H9 (cell line): ENCODE measurements at places on chromosomes 5 and 9. TPM values are rescaled to one million over a fixed set of nuclear protein-coding genes. Genes with fewer than 3 reads are reported as not detected.

- peak; percentile 12 for DNase-seq
These were observed 55.0 kb downstream of the IPPK start for GRCh38 chr9:92614763-92615461.

GRCh38 chr9:79660615-79661014, 88.8 kb downstream of the TLE4 start:
- no peak for DNase-seq

DNA sequence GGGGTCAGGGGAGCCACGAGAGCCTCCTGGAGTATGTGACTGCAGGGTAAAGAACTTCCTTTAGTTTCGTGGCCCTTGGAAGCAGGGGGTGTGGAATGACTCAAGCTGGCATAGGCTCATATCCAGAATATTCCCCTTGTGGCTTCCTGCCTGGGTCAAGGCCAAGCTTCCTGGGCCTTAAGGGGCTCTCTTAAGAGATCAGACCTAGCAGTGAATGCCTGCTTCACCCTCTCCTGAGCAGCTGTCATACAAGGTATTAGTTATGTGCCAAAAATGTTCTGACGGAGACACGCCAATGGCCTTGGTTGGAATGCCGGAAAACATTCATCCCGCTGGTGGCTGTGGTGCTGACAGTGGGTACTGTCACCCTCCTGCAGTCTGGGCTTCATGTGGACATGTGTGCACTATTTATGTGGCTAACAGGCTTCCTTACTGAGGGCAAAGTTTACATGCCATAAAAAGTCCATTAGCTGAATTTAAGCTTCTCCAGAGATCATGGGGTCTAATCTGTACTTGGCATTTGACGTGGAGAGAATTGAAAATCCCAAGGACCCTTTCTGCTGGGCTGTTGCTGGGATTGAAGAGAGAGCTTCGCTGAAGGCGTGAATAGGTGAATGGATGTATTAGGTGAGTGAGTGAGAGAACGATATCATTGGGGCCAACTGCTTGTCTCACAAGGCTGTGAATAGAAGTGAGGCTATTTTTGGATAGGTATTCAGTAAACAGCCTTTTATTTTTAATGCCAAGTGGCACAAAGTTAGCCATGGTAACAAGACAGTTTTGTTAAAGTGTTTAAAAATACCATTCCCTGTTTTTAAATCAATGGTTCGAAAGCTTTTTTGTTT, 156.8 kb downstream of the MACROH2A1 start:
- peak; percentile 10 for DNase-seq

GRCh38 chr5:134920848-134921575, 16.1 kb downstream of the PCBD2 start:
- no peak for DNase-seq

GRCh38 chr9:73162987-73163768, 11.5 kb downstream of the ANXA1 start:
- DNase-seq = no peak

Gene CTNND2
- total RNA-seq = 7.0 and 8.2 TPM in 2 replicates

DNA sequence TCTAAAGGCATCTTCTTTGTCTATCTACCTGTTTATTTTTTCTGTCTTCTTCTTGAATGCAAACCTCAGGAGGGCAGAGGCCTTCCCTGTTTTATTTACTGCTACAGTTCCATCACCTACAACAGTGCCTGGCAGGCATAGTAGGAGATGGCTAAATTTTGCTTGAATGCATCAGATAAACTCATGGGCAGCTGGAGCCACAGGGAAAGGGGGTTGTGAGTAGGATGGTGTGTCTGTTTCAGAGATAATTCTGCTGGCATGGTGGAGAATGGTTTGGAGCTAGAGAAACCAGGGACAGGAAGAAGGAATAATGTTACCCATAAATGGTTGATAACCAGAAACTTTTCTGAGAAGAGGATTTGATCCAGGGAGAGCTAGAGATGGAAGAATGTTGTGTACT, 189.8 kb upstream of the BRINP1 start:
- DNase-seq = no peak

Gene RXRA
- total RNA-seq = 29.9 and 30.1 TPM in 2 replicates

GRCh38 chr5:153629027-153629895, 138.8 kb downstream of the GRIA1 start:
- DNase-seq = peak; percentile 75

- no peak for DNase-seq
These were observed 86.7 kb downstream of the STK32A start for GRCh38 chr5:147321569-147321968.

Gene PCDHB13
- 1.5 and 1.7 TPM in 2 replicates for total RNA-seq

DNA sequence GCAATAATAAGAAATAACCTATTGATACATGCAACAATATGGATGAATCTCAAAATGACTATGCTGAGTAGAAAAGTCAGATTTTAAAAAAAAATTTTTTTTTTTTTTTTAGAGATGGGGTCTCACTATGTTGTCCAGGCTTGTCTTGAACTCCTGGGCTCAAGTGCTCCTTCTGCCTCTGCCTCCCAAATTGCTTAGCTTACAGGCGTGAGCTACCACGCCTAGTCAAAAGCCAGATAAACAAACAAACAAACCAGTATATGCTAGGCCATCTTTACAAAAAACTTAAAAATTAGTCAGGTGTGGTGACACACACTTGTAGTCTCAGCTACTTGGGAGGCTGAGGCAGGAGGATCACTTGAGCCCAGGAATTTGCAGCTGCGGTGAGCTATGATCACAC, 79.0 kb downstream of the MED27 start:
- no peak for DNase-seq

Gene AGXT2
- total RNA-seq = not detected in 2 replicates

Gene LPCAT1
- 222 and 231 TPM in 2 replicates for total RNA-seq

DNA sequence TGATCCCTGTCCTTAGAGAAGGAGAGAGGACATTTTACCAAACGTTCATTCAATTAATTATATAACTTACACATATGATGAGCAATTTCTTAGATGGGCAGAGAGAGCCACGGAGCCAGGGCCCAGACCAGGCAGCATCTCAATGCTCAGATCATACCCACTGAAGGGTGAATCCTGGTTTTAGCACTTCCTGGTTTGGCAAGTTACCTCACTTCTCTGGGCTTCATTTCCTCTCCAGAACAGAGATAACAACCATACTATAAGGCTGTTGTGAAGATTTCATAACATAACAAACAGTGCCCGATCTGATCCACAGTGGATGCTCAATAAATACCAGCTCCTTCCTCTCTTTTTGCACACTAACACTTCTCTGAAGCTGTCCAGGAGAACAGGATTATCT, 271.1 kb downstream of the DENND1A start:
- DNase-seq = no peak

Gene IL7R
- not detected in 2 replicates for total RNA-seq

Gene SH3RF2
- 0.66 and 0.88 TPM in 2 replicates for total RNA-seq

GRCh38 chr5:126780165-126780827, 3.4 kb downstream of the LMNB1 start:
- peak; percentile 39 for DNase-seq

DNA sequence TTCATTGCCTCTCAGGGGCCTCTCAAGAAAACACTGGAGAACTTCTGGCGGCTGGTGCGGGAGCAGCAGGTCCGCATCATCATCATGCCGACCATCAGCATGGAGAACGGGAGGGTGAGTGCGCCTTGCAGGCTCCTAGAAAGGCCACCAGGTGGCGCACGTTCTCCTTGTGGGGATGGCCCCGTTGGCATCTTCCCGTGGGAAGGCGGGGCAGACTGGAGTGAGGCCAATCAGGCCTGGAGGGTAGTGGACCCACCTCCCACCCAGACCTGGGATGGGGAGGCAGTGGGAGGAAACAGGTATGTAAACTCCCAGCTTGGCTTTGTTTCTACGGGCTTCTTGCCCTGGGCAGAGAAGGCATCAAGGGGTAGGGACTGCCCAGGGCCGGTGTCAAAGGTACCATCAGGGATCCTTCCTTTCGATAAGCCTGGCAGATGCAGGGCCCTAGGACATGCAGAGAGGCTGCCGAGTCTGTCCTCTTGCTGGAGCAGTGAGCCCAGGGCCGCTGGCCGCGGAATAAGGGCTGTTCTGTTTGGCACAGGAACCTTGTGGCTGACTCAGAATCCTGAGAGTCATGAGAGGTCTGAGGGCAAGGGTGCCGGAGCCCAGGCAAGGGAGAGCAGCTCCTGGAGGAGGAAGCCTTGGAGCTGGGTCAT, 18.9 kb upstream of the SPTLC1 start:
- peak; percentile 96 for DNase-seq

DNA sequence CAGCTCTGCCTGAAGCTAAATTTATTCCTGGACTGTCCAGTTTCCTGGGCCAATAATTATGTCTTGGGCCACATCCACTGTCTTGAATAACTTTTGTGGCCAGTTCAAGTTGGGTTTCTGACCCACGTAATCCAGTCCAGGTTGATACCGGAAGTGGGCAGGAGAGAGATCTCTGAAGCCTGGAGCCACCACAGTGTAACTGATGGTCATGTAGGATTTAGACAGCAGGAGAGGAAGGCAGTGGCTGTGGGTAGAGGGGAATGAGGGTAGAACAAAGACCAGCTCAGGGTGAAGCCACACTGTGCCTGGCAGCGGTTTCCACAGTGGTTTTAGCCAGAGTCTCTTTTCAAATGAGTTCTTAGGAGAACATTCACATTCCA, 30.2 kb downstream of the SH3PXD2B start:
- DNase-seq = no peak

GRCh38 chr9:24127519-24127918, 301.5 kb upstream of the ELAVL2 start:
- DNase-seq = no peak

DNA sequence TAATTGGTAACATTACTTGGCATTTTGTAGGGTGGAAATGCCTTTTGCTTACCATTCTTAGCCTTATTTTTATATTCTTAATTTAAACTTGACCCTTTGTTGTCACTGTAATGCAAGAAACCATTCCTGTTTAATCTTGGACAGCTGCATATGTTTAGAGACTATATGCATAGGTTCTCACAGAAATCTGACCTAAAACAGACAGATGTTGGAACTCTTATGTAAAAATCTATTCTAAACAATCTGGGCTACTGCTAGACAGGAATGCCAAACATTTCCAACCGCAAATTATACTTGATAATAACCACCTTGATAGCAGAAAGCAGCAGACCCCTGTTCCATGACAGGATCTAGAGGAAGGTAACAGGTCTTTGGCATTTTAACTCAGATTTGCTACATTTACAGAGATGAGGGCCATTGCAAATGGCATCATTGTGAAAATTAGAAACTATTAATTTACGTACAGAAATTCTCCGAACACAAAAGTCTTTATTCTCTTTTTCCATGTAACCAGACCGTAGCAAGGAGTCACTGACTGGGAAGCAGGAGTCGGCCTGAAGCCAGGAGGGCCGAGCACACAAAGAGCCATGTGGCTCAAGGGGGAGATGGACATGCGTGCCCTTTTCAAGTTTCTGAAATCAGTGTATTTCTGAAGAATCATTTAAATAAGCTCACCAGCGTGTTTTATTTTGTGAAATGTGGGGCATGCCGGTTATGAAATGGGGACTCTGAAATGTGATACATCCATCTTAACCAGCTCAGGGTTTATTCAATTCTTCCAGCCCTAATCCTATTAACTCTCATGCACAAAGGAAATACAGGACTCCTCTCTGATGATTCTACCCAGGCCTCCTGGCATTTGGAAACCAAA, 139.3 kb downstream of the AOPEP start:
- DNase-seq = no peak

- no peak for DNase-seq
These were observed 29.8 kb upstream of the ZFR start for GRCh38 chr5:32474209-32474854.

GRCh38 chr5:51201708-51202107, 181.5 kb upstream of the ISL1 start:
- no peak for DNase-seq

Gene PCDHGC5
- total RNA-seq = 0.57 and 0.66 TPM in 2 replicates

DNA sequence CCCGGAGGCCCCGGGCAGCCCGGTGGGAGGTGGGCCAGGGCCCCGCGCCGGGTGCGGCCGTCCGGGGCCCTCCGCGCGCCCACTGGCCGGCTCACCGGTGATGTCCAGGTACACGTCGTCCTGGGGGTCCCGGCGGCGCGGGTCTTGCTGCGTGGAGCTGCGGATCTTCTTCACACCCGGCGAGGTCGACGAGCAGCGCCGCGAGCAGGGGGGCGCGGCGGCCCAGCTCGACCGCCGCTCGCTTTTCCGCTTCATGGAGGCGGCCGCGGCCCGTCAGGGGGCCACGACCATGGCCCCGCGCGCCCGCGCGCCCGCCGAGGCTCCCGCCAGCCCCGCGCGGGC, 548 bp downstream of the CDC14B start:
- DNase-seq = no peak

- no peak for DNase-seq
These were observed 223.0 kb upstream of the MPDZ start for GRCh38 chr9:13502484-13502883.

Gene FGF18
- 0.94 and 1.3 TPM in 2 replicates for total RNA-seq

DNA sequence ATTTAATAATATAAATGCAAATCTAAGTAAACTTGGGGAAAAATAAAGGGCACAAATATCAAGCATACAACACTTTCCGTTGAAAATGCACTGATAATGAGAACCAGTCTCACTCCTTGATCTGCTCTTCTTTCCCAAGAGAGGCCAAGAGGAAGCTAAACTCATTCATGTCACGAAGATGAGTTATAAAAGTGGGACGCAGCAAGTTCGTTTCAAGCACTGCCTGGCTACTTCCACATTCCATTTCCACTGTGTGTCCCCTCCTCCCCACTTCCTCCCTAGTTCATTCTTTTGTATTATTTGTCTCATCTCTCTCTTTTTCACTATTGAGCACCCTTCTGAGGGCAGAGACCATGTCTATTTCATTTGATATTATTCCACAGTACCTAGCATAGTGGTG, 158.1 kb downstream of the SLC24A2 start:
- DNase-seq = no peak

Gene C1QTNF3
- total RNA-seq = 1.1 TPM in 2 replicates

DNA sequence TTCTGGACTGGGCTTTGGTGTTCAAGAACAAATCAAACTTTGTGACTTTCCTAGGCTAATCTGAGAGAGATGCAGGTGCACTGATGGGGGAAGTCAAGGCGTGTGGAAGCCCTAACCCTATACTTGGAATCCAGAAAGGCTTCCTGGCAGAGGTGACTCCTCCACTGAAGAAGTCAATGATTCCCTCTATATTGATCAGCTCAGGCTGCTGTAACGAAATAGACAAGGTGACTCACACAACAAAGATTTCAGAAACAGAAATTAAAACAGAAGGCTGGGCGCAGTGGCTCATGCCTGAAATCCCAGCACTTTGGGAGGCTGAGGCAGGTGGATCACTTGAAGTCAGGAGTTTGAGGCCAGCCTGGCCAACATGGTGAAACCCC, 69.6 kb upstream of the GGTA1 start:
- DNase-seq = no peak

Gene BHMT2
- total RNA-seq = not detected in 2 replicates

Gene GRXCR2
- total RNA-seq = not detected in 2 replicates

DNA sequence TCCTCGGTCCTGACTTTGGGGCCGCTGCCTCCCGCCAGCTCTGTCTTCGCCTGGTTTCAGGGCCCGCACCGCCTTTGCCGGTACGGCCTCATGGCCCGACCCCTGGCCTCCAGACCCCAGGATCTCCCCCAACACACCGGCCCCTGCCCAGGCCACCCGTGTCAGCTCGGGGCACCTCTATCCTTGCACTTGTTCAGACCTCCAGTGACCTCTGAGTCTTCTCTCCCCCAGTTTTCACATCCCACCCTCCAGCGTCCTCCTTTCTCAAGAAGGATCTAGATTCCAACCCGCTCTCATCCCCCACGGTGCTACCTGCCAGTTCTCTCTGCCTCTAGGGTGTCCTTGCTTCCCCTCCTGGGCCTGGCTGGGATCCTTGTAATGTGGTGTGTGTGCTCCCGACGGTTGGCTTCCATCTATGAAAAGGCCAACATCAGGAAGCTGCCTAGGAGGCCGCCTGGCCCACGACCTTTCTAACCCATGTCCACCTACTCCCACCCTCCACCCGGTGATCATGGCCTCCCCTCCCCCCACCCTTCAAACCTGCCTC, 61.1 kb downstream of the SPATA31C2 start:
- DNase-seq = no peak
